Globus pallidus (tissue), 1 donor: ENCODE measurements at places on chromosomes 11 and 22.

DNA sequence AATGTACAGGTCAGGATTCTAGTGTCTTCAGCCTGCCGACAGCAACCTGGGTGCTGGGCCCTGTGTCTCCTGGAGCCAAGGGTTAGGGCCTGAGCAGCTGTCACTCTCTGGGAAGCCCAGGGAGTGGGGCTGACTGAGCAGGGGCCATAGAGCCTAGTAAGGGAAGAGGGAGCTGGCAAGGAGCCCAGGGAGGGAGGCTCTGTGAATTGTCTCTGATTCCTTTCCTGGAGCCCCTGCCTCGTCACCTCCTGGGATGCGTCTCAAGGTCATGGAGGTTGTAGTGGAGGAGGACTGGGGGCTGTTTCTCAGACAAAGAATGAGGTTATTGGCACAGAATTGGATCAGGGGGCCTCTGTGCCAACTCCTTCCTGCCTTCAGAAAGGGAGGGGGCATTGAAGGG lies 11.8 kb downstream of the SOX10 start:
- peak; percentile 55 for DNase-seq

- DNase-seq = no peak
Observed at GRCh38 chr11:109298865-109299264, 123.1 kb upstream of the C11orf87 start.

DNA sequence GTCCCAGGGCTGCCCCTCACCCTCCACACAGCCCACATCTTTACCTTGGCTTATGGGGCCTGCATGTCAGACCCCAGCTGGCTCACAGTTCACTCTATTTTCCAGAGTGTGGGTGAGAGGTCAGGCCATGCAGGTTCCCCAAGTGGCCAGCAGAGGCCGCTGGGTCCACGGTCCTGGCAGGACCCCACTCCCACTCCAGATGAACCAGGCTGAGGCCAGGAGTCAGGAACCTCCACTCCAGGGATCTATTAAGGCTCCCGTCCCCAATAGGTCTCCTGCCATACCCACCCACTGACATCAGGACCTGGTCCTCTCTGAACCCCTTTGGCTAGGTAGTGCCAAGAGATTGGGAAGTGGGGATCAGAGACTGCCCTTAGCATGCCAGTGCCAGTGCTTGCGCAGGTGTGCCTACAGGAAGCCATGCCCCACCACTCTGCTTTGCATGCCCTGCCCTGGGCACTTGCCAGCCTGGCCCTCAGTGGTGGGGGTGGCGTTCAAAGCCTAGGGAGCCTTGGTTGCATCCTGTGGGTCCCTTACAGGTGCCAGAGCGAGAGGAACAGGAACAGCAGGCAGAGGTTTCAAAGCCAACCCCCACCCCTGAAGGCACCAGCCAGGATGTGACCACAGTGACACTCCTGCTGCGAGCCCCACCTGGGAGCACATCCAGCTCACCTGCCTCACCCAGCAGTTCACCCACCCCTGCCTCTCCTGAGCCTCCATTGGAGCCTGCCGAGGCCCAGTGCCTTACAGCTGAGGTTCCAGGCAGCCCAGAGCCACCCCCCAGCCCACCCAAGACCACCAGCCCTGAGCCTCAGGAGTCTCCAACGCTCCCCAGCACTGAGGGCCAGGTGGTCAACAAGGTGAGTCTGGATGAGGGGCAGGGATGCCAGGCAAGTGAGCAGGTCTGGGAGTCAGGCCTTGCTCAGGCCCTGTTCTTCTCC lies 8.3 kb downstream of the SMTN start:
- peak; percentile 65 for DNase-seq

- no peak for DNase-seq
Observed at GRCh38 chr11:64238076-64238475, 2.8 kb upstream of the FKBP2 start.

DNA sequence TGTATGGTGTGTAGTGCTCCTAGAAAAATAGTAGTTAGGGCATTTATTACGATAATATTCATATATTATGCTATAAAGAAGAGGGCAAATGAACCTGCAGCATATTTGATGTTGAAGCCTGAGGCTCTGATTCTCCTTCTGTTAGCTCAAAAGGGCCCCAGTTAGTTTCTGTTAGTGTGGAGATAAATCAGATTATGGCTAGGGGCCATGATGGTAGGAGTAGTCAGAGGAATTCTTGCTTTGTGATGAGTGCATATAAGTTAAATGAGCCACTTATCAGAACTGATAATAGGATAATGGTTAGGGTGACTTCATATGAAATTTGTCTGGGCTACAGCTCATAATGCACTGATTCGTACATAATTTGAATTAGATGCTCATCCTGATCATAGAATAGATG lies 298.4 kb downstream of the DYNC2H1 start:
- no peak for DNase-seq
